Activated CD4-positive, CD25-positive, alpha-beta regulatory T cell treated with anti-CD3 and anti-CD28 coated beads, Interleukin-2, amount 50 U/mL, for 72 hours (primary cell): ENCODE measurements at places on chromosomes 7 and 10.
A peak's percentile ranks its signal among the peaks of the same experiment; 100 is the strongest.

DNA sequence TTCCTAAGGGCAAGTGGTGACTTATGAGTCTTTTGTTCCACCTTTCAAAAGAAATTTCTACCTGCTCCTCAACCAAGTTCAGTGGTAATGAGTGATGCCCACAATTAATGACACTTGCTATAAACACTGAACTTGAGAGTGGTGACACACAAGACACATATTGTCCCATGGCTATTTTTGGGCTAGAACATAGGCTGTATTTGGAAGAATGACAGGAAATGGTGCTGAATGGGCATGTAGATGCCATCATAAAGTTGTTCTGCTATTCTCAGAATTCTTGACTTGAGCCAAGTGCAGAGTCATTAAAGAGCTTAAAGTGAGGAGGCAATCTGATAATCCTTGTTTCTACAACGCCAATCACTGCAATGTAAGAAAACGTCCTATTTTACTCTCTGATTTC, 313.3 kb downstream of the AGMO start:
- DNase-seq = no peak

- no peak for DNase-seq
These were observed 26.4 kb downstream of the BBS9 start for GRCh38 chr7:33155811-33156210.

- DNase-seq = no peak
These were observed 612.9 kb downstream of the PTPRN2 start for GRCh38 chr7:157974678-157975230.

DNA sequence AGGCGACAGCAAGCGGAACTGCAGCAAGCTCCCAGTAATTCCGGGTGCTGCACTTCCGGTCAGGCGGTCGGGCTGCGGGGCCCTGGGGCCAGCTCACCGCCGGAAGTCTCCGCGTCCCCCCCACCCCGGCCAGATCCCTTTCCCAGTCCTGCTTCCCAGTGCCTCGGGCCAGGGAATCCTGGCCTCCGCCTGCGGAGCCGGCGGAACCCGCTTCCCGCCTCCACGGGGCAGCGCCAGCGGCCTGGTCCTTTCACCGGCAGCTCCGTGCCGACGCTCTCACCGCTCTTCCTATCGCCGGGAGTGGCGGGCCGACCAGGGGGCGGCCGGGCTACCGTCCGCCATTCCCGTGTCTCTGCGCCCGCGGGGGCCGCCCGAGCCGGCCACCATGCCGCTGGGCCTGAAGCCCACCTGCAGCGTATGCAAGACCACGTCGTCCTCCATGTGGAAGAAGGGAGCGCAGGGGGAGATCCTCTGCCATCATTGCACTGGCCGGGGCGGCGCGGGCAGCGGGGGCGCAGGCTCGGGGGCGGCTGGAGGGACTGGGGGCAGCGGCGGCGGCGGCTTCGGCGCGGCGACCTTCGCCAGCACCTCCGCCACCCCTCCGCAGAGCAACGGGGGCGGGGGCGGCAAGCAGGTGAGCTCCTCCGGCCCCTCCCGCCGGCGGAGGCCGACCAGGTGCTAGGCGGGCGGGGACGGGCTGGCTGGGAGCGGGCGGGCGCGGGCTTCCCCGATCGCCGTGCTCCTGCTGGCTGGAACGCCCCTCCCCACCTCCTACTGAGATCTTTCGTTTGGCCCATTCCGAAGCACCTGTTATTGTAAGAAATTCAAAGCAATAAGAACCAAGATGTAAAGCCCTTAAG, at the start of gene GATAD1:
GATAD1 (plus strand) TSS at position 138 of the 860 bp plus-strand sequence; CDS start at position 386, 248 bp downstream.
- peak; percentile 81 for DNase-seq

- peak; percentile 87 for DNase-seq
These were observed 1.2 kb downstream of the KLLN start for GRCh38 chr10:87861953-87862678.

GRCh38 chr10:27242951-27243551, 2.5 kb upstream of the ACBD5 start:
- peak; percentile 52 for DNase-seq

DNA sequence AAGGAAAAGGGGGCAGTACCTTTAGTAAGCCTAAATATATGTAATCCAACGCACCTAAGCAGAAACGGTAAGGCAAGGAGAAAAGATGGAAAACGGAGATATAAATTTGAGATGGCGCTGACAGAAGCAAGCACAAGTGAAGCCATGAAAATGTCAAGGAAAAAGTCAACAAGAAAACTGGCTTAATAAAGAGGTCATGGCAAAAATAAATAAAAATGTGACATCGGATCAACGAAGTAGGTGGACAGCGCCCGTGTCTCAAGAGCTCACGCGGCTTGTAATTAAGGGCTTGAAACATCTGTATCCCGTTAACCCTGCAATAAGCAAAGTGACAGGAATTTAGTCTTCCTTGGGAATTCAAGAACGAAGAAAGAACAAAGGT, 611 bp downstream of the NDUFA5 start:
- no peak for DNase-seq

GRCh38 chr10:103021900-103022293, 103.8 kb downstream of the CNNM2 start:
- DNase-seq = no peak

DNA sequence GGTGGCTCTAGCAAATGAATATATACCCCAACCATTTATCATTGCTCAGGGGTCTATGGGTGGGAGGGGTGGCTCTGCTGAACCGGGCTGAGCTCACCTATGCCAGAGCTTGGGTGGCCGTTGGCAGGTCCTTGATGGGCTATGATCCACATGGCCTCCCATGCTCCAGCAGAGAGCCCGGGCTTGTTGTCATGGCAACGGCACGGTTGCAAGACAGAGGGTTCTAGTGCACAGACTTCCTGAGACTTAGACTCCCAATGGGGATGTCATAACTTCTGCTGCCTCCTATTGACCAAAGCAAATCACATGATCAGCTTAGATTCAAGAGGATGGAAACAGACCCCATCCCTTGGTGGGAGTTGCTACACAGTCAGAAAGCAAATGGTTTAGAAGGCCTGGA, 36.4 kb upstream of the CARD11 start:
- DNase-seq = no peak

GRCh38 chr7:42314696-42315095, 77.7 kb upstream of the GLI3 start:
- no peak for DNase-seq

GRCh38 chr10:75034131-75034512, 77.3 kb upstream of the SAMD8 start:
- DNase-seq = no peak

GRCh38 chr10:29703271-29703670, 68.5 kb upstream of the SVIL start:
- no peak for DNase-seq

- DNase-seq = no peak
These were observed 56.4 kb downstream of the KAT6B start for GRCh38 chr10:74882831-74883230.

GRCh38 chr10:131195116-131195515, 116.4 kb downstream of the TCERG1L start:
- DNase-seq = no peak

DNA sequence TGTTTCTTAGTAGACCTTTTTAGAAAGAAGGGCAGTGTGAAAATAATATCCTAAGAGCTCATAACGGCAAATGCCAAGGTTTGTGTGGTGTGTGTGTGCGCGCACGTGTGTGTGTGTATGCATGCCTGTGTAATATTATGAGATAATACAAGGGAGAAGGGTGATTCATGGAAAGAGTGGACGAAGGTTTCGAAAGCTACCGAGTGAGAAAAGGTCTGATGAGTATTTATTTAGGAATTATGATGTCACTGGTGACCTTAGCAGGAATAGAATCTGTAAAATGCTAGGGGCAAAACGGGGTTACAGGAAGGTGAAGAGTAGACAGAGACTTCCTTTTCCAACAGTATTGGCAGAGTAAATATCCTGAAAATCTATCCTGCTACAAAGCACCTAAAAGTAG, 107.3 kb downstream of the AHR start:
- no peak for DNase-seq
